ENCODE measurements at places on chromosomes 1 and 21.

- peak; percentile 96 for DNase-seq
These were observed 958 bp upstream of the CKS1B start for GRCh38 chr1:154973344-154974101.

GRCh38 chr1:222653178-222653827, 35.4 kb downstream of the MIA3 start:
- no peak for DNase-seq

- DNase-seq, result no peak
These were observed 948 bp downstream of the FBXO2 start for GRCh38 chr1:11653101-11653860.

DNA sequence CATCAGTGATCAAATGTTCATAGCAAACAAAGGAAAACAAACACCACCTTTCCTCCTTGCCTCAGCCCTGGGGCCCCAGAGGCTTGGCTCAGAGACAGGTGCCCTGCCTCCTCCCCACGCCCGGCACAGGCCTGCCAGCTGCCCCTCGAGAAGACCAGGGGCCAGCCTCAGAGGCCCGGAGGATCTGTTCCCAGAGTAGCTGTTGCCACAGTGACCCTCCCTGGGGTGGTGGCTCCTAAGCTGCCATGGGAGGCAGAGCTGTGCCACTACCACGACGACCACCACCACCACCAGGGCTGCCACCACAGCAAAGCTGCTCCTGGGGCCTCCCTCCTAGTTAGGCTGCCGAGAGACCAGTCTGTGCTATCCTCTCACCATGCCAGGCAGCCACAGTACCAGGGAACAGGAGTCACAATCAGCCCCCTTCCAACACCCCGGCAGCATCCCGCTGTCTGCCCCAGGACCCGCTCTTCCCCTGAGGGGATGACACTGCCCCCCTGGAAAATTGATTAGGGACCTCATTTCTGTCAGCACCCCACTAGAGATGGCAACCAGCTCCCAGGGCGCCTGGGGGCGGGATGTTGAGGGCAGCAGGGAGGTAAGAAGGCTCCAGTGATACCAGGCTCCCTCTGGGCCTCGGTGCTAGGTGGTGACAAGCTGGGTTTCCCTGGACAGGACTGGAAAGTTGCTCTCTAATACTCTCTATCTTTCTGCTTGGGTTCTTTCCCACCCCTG, 30.5 kb downstream of the KCNC4 start:
- DNase-seq, result no peak

- no peak for DNase-seq
These were observed 198.4 kb upstream of the PTGFR start for GRCh38 chr1:78292361-78292760.

DNA sequence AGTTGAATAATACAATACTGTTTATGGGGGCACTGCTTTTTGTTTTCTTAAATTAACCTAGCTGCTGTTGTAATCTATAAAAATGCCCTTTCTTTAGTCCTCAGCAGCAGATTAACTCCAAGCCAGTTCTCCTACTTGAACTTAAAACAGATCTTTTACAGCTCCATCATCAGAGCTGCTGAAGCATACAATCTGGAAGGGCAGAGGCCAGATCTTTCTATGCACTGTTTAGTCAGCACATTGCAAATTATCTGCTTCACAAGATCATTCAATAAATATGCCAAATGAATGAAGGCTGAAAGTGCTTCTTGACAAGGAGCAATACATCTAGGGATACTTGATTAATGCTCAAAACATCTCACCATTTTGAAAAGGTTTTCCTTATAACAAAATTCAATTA, 115.8 kb downstream of the PLPPR5 start:
- no peak for DNase-seq

DNA sequence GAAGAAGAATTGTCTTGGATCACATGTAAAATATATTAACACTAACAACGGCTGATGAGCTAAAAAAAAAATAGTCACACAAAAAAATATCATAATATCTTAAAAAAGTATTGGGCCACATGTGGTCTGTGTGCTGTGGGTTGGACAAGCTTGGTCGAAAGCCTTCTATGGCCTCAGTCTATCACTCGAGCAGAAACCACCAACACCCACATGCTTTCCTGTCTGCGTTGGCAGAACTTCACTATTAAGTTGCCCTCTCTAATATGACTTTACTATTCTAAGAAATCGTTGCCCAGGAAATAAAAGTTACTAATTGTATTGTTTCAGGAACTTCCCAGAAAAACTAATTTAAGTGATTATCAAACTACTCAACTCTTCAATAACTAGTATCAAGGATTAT, 28.2 kb upstream of the ETS2 start:
- no peak for DNase-seq

- DNase-seq, result no peak
These were observed 27.6 kb upstream of the SARS1 start for GRCh38 chr1:109185990-109186732.

DNA sequence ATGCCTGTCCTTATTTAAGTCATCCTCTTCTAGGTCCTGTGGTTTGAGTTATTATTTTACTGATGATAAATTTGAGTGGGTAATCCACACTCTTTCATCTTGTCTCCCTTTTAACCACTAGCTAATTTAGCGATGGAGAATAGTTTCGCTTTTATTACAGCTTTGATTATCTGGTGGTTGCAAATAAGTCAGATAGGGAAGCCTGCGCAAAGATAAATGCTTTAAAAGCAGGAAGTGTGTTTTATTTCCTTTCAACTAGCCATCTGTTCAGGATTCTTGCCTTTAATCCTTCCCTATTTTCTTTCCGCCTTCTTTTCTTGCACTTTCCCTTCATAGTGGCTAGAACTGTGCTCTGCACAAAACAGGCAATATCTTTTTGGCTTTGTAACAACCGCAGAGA, 129.0 kb downstream of the TGFB2 start:
- no peak for DNase-seq

- no peak for DNase-seq
These were observed 220.3 kb upstream of the TNR start for GRCh38 chr1:175963740-175964139.

DNA sequence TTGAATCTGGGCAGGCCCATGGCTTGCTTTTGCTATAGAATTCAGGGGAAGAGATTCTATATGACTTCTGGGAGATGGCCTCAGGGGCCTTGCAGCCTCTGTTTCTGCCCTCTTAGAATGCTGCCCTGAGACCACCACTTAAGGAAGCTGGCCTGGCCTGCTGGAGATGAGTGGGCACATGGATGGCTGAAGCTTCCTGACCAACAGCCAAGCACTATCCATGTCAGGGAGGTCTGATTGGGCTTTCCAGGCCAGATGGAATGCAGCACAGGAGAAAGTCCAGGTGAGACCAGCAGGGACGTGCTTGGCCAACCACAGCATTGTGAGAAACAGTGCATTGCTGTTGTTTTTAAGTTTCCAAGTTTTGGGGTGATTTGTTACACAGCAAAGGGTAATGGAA, 308.1 kb downstream of the PTPRU start:
- no peak for DNase-seq

DNA sequence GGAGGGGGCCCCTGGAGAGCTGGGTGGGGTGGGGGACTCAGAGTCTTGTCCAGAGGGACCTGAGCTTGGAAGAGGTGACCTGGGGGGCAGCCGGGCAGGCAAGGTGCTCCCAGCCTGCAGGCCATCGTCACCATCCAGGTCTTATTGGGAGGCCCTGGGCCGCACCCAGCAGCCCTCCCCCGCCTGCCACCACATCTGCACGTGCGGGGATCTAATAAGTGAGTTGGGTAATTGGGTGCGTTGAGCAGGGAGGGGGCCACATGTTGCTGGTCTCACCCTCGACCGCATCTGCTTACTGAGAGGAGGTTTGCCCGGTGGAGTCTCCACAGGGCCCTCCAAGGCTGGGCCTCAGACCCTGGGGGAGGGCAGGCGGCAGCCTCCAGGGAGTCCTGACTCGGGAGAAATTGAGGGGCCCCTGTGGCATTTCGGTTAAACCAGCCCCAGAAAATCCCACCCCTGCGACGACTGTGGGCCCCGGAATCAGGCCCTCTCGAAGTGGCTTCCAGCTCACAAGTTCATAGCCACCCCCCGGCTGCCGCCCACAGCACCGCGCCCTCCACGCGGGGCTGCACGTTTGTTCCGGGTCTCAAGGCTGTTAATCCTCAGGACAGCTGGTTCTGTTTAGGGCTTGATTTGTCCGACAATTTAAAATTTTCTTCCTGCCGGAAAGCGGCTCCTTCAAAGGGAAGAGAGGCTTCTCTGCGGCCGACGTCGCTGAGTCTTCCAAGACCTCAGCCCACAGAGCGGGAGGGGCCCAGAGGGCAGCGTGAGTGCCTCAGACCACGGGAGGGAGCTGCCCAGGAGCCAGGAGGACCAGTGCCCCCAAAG, 14.7 kb upstream of the COL6A2 start:
- DNase-seq, result no peak

DNA sequence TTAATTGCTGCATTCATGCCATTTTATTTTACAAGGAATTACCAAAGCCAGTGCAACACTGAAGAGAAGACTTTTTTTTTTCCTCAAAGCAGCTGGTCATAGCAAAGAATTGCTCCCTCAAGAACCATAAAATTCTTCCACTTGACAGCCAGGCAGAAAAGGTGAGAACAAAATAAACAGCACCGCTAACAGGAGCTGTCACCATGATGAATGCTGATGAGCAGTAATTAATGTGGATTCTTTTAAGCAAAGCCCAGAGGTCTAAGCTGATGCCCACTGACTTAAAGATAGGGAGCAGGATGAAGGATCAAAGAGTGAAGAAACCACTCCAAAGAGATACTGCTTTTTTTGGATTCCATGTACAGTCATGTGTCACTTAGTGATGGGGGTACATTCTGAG, 428.4 kb downstream of the BRINP3 start:
- DNase-seq, result no peak

- no peak for DNase-seq
These were observed 1.8 kb downstream of the FHL3 start for GRCh38 chr1:38003261-38004250.

- no peak for DNase-seq
These were observed 61.1 kb downstream of the GADD45A start for GRCh38 chr1:67745875-67746698.

DNA sequence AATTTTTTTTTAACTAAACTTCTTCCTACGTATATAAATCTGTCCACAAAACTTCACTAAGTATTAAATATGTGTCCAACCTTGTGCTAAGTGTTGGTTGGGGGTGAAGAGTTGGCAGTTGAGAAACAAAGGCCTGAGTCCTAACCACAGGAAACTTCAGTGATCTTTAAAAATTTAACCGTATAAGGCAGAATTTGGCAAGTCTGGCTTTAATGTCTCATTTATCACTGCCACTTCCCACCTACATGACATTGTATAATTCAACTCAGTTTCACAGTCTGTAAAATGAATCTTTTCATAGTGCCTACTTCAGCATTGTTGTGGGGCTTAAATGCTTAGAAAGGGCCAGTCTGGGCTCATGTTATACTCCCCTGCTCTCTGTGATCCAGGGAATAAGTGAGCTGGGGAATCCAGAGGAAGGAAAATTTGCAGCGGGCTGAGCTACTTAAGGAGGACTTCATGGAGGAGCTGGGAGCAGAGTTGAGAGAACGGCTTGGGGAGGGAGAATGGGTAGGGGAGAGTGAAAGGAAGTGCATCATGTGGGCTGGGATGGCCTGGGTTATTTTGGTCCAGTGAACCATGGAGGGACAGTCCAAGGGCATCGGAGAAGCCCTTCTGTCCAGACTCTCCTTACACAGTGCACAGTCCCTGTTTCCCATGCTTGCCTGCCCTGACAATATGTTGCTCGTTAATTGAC, 14.5 kb downstream of the IFNAR2 start:
- DNase-seq, result no peak

DNA sequence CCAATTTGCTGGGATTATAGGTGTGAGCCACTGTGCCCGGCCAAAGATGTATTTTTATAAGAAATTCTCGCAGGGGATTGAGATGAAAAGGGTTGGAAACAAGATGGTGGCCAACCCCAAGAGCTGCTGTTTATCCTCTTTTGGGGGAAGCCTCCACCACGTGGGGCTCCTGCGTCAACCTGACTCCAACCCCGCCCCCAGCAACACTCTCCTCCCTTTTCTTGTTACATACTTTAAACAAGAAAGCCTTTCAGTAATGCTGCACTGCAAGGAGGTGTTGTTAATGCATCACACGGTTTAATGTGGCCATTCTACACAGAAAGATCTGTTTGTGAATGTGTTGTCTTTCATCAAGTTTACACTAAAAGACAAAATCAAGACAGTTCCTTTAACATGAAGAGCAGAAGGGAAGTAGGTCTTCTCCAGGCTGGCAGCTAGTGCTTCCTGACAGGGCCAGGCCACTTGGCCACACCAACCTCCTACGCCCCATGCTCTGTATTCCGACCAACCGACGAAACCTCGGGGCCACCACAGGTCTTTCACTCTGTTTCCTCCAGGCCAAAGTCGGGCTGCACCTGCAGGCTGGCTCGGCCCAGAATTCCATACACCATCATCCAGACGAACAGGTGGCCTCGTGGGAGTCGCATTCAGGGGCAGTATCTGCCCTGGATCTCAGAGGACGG, 25.9 kb downstream of the C2CD2 start:
- DNase-seq, result no peak

DNA sequence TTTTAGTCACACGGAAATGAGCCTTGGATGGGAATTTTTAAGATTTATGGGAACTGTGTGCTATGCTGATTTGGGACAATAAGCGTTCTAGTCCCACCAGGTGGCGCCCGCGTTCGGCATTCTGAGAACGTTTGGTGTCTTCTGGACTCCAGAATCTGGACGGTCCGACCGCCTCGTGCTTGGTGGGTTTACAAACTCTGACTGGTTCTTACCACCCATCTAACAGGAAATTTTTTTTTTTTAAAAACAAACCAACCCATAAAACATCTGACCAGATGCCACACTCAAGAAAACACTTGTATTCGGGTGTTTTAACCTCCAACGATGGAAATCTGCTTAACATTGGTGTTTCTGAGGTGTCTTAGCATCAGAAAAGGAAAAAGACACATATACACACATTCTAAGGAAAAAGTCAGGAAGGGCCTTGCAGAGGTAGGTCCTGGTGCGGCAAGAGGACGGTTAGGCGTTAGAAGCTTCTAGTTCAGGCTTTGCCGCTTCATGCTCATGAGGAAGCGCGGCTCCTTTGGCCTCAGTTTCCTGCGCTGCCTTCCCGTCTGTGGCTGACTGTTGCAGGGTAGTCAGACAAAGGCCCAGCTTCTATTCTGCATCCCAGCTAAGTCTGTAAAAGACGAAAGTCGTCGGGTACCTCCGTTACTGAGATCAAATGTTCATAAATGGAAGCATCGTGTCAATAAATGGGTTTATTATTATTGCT, 814 bp upstream of the DYRK3 start:
- DNase-seq, result peak; percentile 42

DNA sequence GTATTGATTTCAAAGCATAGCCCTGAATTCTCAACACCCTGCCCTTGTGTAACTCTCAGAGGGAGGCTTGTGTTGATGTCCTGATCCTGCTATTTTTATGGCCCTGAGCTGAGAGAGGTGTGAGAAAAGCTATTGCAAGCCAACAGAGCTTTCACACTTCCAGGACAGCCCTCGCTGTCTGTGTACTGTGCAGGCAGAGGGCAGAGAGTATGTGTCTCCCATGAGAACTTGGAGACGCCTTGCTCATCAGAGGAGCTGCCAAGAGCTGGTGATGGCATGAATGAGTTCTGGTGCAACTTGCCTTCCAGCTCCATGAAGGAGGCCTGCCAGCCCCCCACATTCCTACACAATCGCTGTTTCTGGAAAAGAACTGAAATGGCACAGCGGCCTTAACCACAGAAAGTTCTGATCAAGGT, 144.1 kb upstream of the AJAP1 start:
- no peak for DNase-seq

Data from stimulated activated CD4-positive, alpha-beta T cell treated with anti-CD3 and anti-CD28 coated beads, TNF-alpha, amount 100 ng/mL, for 24 hours (primary cell).